T-helper 17 cell (primary cell): ENCODE measurements at places on chromosomes 4 and X.

GRCh38 chr4:68369142-68369805 lies 19.4 kb upstream of the YTHDC1 start:
- no peak for DNase-seq

- no peak for DNase-seq
Observed at GRCh38 chrX:46572340-46572936, 1.1 kb upstream of the CHST7 start.

DNA sequence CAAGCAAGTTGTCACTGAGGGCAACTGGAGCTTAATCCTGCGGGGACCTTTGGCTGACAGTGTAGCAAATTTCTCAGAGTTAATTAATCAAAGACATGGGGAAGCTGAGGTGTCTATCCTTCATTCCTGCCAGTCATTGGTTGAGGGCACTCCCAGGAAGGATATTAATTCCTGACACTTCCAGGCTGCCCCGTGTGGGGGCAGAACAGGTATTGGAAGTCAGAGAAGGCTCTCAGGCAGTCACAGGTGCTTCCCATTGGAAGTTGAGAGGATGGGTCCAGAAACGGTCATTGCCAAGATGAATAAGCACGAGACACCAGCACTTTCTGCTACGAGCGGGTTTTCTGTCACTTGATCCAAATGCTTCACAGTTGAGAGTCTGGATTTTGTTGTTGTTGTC lies 29.1 kb upstream of the CD38 start:
- no peak for DNase-seq

DNA sequence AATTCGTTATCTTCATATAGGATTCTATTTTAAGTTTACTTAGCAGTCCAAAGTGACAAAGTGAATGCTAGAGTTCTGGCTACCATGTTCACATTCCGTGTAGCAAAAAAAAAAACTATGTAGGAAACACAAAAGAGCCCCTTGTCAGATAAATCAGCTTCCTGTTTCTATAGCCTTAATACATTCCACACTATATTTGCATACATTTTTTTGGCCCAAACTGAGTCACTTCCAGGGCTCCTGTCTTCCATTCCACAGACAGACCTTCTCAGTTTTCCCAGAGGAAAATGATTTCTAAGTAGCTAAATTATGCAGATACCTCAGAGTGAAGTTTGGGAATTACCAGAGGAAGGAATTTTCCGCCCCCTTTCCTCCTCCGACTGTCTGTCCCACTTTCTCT lies 841.9 kb upstream of the HS3ST1 start:
- DNase-seq, result no peak

DNA sequence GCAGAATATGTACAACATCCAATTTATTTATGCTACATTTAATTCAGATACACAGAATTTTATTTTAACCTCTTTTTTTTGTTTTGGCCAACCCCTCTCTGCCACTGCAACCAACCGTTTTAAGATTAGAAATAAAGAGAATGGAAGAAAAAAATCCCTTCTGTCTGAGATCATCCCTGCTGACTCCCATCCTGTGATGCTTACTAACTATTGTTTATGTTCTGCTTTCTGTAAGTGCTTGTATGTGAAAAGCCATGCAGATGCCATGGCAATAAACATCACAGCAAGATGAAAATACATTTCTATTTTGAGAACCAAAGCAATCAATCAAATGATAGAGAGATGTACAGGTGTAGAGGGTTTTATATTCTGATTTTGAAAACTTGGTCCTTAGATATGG lies 70.1 kb downstream of the GABRB1 start:
- DNase-seq, result no peak

- DNase-seq, result no peak
Observed at GRCh38 chr4:10577508-10578426, 106.8 kb downstream of the CLNK start.

DNA sequence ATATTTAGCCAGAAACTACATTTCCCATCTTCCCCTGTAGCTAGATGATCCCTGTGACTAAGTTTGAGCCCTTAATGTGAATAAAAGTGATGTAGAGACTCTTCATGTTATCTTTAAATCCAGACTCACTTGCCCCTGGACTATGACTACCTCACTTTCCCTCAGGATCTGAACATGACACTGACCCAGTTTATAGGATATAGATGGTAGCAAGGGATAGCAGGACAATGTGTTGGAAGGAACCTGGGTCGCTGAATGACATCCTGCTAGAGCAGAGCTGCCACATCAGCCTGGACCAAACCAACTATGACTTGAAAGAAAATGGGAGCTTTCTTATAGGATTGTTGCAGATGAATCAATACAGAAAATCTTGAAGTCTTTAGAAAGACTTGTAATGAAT lies 138.2 kb downstream of the PACRGL start:
- DNase-seq, result no peak

GRCh38 chr4:1225272-1226143 lies 23.4 kb downstream of the CTBP1 start:
- DNase-seq, result no peak

DNA sequence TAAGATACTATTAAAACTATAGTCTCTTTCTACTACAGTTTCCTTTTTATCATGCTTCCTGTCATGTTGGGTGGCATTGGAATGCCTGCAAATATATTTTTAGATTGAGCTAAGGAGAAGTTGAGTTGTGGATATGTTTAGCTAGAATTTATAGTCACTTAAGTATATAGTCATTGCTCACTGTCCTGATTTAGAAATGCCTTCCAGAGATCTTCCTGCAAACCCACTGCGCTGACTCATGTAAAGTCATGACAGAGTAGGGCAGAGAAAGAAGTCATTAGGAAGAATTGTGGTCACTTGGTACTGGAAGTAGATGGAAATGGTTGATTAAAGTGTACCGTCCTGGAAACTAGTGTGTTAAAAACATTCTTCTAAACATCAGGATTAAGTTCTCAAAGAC lies 490.3 kb upstream of the PABPC4L start:
- DNase-seq, result no peak
